ENCODE measurements at places on chromosomes 7 and 10.

- no peak for DNase-seq
Observed at GRCh38 chr7:121384265-121384664, 11.8 kb downstream of the FAM3C start.

DNA sequence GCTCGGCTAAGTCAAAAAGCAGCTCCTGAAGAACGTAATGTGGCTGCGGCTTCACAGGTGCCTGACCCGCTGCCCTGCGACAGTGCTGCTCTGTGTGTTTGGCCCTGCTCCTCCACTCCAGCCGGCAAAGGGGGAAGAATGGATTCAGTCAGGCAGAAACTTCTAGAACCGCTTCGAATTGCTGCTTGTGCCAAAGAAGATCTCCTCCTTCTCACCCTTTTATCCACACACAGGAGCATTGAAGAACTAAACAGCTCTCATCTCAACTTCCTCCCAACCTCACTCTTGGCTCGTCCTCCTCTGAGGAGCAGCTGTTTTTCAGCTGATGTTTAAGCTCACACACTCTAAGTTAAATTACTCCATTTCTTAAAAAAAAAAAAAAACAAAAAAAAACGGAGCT, 651.4 kb downstream of the INHBA start:
- DNase-seq: no peak

DNA sequence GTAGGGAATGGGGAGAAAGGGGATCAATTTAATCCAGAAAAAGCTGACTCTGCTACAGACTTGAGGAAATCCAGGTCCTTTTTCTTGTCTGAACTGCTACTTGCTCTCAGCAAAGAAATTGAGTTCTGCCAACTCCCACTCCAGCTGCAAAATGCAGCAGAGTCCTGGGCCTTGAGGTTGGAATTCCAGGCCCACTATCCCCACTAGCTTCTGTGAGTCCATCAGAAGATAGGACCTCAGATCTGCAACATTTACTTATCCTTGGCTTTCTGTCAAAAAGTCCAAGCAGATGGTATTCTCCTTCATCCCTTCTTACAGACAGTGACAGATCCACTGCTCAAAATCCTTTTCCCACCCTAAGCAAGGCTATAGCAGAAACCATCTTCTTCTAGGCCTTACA, 219.2 kb downstream of the ARHGAP12 start:
- no peak for DNase-seq

GRCh38 chr10:37976880-37977203, 395 bp upstream of the ZNF25 start:
- DNase-seq: no peak

DNA sequence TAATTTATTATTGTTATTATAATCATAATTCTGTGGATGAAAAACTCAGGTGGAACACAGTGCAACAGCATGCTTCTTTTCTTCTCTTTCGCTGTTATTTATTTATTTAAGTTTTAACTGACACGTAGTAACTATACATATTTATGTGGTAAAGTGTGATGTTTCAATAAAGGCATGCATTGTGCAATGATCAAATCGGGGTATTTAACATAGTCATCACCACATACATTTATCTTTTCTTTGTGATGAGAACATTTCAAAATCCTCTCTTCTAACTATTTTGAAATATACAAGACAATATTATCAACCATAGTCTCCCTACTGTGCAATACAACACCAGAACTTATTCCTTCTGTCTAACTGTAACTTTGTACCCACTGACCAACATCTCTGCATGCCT, 152.5 kb upstream of the LYZL1 start:
- DNase-seq: no peak

GRCh38 chr7:36802459-36803135, 78.3 kb upstream of the AOAH start:
- DNase-seq: no peak

DNA sequence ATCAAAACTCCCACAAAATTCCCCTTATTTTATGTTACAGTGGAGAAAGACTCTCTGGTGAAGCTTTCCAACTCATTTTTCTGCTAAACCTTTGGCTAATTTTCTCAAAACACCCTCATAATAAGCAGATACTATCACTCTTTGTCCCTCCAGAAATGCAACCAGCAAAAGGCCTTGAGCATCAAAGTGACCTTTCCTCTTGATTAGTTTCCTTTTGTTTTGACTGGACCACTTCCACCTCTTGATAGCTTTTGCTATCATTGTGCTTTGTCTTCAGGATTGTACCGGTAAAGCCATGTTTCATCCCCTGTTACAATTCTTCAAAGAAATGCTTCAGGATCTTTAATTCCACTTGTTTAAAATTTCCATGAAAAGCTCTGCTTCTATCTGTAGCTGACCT, 115.1 kb upstream of the SLC13A1 start:
- DNase-seq: no peak
